BE2C (cell line): ENCODE measurements at places on chromosomes 11 and 22.

DNA sequence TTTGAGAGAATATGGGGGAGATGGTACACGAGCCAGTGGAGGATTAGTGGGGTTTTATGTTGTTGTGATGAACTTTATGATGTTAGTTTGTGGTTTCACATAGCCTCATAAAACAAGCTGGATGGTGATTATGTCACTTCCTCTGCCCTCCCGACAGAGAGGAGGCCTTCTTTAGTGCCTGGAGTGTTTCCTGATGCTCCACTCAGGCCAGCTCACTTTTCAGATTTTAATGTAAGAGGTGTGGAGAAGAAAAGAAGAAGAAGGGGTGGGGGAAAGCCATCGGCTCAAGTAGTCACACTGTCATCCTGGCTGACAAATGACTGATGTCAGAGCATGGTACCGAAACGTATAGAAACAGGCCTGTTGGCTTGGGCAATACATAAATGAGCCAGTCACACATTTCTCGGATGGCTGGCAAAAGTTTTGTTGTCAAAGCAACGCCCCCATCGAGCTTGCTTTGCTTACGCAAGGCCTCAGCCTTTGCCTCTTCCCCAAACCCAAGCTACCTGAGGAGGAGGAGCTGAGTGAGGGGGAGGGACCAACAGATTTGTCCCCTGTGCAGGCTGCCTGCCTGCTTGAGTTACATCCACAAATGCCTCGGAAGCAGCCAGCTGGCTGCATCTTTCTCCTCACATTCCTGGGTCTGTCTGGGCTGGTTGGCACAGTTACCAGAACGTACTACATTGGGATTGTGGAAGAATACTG is at the start of gene HEPHL1:
Gene HEPHL1, plus strand, starts transcription at position 578 of the 705 bp plus-strand sequence. Its CDS starts 15 bp downstream, at position 593.
- DNase-seq = no peak

- no peak for DNase-seq
Measured at GRCh38 chr11:57900320-57900719, 123.4 kb upstream of the OR9Q1 start.

DNA sequence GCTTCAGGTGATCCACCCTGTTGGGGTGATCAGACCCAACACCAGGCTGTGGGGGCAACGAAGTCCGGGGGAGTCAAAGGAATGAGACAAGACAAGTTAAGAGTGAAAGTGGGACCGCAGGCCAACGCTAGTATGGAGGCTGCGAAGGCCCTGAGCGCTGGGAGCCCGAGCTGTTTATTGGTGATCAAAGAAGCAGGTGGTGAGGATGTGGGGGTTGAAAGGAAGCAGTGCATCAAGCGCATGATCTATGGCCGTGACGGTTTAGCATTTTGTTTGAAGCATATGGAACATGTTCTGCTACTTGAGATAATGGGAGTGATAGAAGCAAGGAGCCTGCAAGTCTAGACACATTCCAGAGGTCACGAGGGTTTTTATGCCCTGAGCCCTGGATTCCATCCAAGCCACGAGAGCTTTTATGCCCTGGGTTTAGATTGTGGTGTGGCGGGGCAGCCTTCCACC is 49.5 kb downstream of the MCHR1 start:
- DNase-seq = no peak

- no peak for DNase-seq
Measured at GRCh38 chr11:126423743-126424142, 68.3 kb downstream of the ST3GAL4 start.

GRCh38 chr11:41134971-41135370 is 324.5 kb downstream of the LRRC4C start:
- no peak for DNase-seq
